ENCODE measurements at places on chromosomes 5 and 9.

GRCh38 chr9:23769307-23769935 lies 56.6 kb downstream of the ELAVL2 start:
- DNase-seq, result no peak

DNA sequence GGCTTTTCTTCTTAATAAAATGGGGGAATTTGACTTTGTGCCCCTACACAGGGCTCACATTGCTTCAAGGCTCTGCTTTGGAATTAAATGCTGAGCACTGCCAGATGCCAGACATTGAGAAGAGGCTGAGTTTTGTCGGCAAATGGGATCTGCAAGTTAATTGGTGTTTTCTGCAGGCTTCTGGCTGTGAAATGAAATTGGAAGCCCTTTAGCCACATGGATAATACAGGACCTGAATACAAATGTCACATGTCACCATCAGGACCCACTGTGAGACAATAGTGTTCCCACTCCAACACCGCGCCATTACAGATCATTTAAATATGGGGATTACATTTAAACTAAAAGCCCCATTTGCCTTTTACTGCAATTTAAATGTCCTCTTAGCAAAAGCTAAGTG lies 164.4 kb downstream of the ZSWIM6 start:
- no peak for DNase-seq

- peak; percentile 3 for DNase-seq
Measured at GRCh38 chr9:91978740-91979414, 28.8 kb upstream of the ROR2 start.

- no peak for DNase-seq
Measured at GRCh38 chr9:6173914-6174313, 41.7 kb upstream of the IL33 start.

GRCh38 chr5:130605234-130605633 lies 559.8 kb downstream of the HINT1 start:
- DNase-seq, result no peak

DNA sequence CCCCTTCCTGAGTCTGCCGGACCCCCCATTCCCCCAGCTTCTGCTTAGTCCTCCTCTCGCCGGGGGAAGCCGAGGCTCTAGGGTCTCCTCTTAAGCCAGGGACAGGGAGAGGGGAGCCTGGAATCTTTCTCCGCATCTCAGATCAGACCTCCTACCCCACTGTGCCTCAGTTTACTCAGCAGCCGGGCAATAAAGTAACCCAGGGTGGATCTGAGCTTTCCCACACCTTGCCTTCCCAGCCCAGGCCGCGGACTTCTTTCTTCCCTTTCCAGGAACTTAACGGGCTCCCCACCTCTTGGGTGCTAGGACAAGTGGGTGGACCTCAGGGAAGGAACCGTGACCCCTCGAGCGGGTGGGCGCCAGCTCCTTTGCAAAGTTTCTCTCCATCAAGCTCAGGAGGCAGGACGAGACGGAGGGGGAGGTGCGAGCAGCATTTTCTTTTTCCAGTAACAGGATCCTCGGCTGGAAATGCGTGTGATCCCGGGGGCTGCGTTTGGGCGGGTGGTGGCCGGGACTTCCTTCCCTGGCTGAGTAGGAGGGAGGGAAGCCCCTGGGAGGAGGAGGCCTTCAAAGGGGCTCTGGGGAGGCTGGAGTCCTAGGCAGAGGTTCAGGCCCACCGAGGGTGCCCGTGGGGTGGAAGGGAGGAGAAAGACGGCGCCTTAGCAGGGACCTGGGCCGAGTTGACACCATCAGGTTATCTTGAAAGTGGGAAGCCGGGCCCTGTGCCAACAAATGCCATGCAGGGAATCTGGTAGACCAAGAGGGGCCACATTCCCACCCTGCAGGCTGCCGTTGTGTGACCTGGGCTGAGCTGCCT lies 795 bp downstream of the DAB2IP start:
- no peak for DNase-seq

DNA sequence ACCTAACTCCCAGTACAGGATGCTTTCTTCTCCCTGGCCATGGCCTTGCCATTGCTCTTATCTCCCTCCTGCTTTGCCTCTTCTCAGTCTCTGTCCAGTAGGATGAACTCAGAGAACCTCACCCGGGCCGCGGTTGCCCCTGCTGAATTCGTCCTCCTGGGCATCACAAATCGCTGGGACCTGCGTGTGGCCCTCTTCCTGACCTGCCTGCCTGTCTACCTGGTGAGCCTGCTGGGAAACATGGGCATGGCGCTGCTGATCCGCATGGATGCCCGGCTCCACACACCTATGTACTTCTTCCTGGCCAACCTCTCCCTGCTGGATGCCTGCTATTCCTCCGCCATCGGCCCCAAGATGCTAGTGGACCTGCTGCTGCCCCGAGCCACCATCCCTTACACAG lies at the start of gene OR5C1:
Gene OR5C1, plus strand, starts transcription at position 103 of the 400 bp plus-strand sequence. Its CDS starts 0 bp downstream, at position 103.
- DNase-seq, result no peak

GRCh38 chr9:86997951-86998350 lies 50.6 kb upstream of the GAS1 start:
- no peak for DNase-seq

DNA sequence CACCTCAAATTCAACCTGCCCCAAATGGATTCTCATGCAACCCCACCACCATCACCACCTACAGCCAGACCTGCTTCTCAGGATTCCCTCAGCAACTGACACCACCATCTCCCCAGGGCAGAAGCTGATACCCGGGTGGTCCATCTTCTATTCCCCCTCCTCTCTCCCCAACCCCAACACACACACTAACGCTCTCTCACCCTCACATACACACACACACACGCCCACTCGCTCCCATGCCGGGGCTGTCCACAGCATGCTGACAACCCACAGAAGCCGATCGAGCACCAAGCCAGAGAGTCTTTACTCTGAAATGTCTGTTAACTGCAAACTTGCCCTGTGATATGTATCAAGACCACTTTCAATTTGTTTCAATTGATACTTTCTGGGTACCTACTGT lies 28.4 kb downstream of the B4GALT1 start:
- DNase-seq, result no peak

DNA sequence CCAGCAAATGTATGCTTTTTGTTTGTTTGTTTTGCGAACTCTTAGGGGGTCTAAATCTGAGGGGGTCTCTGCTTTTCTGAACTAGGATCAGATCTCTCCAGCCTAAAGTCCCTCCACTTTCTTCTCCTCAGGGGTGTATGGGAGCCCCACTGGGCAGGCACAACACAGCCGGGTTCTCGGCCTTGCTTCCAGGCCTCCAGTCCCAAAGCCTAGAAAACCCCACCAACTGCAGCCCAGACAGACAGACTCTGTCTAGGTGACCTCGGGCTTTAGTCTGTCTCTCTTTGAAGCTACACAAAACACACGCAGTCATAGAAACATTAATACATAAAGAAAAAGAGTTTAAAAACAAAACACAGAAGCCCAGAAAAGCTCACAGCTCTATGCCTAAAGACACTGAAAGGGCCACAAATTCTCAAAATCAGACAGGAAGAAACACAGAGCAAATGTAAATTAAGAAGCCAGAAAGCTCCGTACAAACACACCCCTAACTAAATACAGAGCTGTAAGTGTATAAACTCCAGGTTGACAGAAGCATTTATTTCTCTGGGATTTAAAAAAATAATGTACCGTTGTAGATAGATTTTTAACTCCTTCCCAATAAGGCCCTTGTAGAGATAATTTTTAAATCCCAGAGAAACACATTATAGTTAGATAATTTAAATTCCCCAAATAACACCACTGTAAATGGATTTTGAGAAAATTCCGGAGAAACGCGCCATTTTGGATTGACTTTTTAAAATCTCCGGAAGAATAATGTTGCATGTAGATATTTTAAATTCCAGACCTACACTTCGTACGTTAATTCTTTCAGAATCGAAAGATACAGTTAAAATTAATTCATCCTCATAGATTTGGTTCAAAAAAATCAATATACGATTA lies 2.0 kb downstream of the PITX1 start:
- no peak for DNase-seq

- no peak for DNase-seq
Measured at GRCh38 chr9:22134390-22134789, 125.3 kb upstream of the CDKN2B start.

DNA sequence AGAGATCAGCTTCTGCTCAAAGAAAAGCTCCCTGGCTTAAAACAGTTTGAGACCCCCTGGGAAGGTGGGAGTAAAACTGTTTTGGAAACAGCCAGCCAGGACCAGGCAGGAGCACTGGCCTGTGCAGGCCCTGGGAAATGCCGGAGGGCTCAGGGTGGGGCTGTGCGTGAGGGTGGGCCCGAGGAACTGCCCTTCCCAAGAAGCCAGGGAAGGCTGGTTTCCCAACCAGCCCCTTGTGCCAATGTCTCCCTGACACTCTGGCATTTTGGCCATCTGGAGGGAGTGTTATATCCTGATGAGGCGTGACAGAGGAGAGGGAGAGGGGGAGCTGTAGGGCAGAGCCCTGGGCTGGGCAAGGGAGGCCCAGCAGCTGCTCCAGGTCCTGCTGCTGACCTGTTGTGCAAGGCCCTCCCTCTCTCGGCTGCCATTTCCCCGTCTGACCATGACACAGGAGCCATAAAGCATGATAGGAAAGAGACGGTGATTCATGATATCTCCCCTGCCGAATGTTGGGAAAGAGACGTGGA lies 16.1 kb downstream of the OLFML2A start:
- no peak for DNase-seq

DNA sequence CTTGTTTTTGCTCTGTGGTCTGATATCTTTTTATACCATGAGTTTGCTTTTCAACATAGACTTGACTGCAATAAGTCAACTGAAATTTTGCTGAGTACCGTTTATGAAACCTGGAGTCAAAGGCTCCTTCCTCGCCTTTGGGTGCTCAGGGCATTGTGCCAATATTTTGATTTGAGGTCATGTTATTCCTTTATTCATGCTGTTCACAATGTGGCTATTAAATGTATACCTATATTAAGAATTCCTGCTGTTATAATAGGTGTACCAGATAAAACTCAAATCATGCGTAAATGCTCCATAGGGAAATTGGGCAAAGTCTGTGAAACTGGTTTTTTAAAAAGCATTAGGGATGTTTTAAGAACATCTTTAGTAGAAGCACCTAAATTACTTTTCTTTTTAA lies 334.0 kb upstream of the NUDT12 start:
- no peak for DNase-seq

- DNase-seq, result no peak
Measured at GRCh38 chr5:136022965-136023364, 5.8 kb upstream of the TGFBI start.

- DNase-seq, result no peak
Measured at GRCh38 chr9:136611606-136612005, 51.1 kb upstream of the EGFL7 start.

- peak; percentile 40 for DNase-seq
Measured at GRCh38 chr9:22050924-22051323, 41.8 kb upstream of the CDKN2B start.

DNA sequence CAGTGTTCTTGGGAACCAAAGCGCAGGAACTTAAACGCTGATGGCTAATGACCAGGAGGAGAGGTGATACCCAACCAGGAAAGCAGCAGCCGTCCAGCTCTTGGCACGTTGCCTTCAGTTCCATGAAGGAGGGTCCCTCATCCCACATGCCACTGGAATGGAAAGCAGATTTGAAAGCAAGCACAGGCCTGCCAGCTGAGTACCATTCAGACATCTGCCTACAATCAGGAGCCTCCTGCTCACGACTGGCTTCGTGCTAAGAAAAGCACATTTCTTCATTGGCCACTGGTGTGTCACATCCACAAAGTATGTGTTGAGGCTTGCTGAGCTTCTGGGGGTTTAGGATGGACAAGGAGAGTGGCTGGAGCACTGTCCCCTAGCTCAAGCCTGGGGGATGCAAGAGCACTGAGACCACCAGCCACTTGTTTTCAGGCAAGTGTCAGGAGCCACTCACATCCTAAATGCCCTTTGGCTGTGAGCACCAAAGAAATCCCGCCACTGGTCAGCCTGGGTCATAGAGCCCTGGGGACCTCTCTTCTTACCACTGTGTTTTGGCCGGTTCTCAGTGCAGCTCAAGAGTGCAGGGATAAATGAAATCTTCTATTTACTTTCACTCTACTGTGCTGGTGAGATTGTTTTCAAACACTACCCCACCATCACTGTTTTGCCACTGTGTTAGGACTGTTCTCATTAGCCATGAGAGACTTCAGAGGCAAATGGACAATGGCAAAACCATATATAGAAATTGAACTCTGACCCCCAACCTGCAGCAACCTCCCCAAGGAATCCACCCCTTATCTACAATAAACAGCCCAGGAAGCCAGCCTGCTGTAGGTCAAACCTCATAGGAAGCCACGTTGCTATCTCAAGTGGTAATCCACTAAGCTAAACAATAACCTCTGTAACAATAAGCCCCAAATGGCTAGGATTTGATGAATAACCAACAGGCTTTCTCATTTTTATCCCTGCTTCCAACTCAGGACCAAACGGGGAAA lies 58.3 kb downstream of the MTX3 start:
- DNase-seq, result no peak

GRCh38 chr9:37788332-37788731 lies 3.5 kb upstream of the EXOSC3 start:
- no peak for DNase-seq

DNA sequence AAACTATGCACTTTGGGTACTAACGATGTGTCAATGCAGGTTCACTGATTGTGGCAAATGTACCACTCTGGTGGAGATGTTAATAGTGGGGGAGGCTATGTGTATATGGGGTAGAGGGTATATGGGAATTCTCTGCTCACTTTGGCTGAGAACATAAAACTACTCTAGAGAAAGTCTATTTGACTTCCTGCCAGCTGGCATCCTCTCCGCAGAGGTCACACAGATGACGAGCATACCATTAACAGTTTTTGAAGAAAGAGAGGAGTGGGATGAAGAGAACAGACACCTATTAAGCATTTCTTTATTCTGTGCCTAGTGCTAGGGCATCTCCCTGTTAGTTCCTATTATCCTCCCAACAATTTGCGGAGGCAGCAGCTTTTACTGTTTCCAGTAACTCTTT lies 58.4 kb upstream of the TRIM32 start:
- DNase-seq, result no peak

DNA sequence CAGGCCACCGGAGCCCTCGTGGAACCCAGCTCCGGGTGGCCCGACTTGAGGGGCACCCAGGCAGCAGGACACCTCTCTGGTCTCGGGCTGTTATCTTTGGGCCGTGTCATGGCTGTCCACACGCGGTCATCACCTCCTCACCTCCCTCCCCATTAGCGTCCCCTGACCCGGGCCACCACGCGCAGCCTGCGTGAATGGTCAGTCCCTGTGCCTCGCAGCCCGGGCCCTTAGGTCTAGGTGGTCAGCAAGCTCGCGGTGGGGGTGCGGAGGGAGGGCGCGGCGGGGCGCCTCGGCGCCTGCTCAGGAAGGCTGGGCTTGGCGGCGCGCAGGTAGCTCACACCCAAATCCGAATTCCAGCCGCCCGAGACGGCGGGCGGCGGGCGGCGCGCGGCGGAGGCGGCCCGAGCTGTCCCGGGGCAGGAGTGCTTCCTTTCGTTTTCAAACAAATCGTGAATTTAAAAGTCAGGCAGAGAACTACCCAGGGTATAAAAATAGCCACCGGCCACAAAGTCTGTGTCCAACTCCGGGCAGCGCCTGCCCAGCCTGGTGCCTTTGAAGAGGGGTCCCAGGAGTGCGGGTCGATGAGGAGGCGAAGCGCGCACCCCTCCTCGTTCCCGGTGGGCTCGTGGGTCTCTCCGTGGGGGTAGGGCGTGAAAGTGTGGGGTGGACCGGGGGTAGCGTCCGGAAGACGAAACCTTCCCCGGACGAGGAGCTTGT lies 1.0 kb upstream of the RXRA start:
- DNase-seq, result peak; percentile 37

GRCh38 chr9:16668734-16669295 lies 201.7 kb downstream of the BNC2 start:
- DNase-seq, result no peak

Data from CD4-positive, alpha-beta T cell treated with Interleukin-10 for 1 hour (primary cell).